ENCODE measurements at places on chromosomes 2 and 18. TPM values are rescaled to one million over a fixed set of nuclear protein-coding genes. Genes with fewer than 3 reads are reported as not detected.

Gene CREB1
- total RNA-seq = 30.8 TPM

Gene GCG
- total RNA-seq = 5.2 TPM

Gene DSEL
- 15.7 TPM for total RNA-seq

Gene SP5
- 3.1 TPM for total RNA-seq

Gene CYS1
- 4.7 TPM for total RNA-seq

Gene GDF7
- 0.52 TPM for total RNA-seq

Gene RIT2
- total RNA-seq = not detected

Gene TMEFF2
- 6.3 TPM for total RNA-seq

Gene ADCYAP1
- total RNA-seq = under 0.01 TPM

Gene CHAC2
- total RNA-seq = 1.6 TPM

Gene ECEL1
- 1.0 TPM for total RNA-seq

Measured in skeletal muscle tissue (tissue), 5 donors.